ENCODE measurements at places on chromosomes 11 and 22.

- no peak for DNase-seq
Observed at GRCh38 chr11:95100856-95101507, 11.3 kb downstream of the ENDOD1 start.

GRCh38 chr22:35299217-35299672 lies 449 bp upstream of the TOM1 start:
- DNase-seq: no peak

GRCh38 chr22:26592421-26592891 lies 2.5 kb upstream of the TPST2 start:
- no peak for DNase-seq

- no peak for DNase-seq
Observed at GRCh38 chr11:117300283-117300663, 9.1 kb downstream of the BACE1-AS start.

GRCh38 chr11:128714881-128715280 lies 21.0 kb downstream of the FLI1 start:
- DNase-seq: no peak

GRCh38 chr11:614021-614622 lies 1.6 kb downstream of the IRF7 start:
- no peak for DNase-seq

- peak; percentile 72 for DNase-seq
Observed at GRCh38 chr11:77776455-77776854, 44.1 kb downstream of the RSF1 start.

GRCh38 chr11:35845860-35846259 lies 98.0 kb upstream of the LDLRAD3 start:
- no peak for DNase-seq

DNA sequence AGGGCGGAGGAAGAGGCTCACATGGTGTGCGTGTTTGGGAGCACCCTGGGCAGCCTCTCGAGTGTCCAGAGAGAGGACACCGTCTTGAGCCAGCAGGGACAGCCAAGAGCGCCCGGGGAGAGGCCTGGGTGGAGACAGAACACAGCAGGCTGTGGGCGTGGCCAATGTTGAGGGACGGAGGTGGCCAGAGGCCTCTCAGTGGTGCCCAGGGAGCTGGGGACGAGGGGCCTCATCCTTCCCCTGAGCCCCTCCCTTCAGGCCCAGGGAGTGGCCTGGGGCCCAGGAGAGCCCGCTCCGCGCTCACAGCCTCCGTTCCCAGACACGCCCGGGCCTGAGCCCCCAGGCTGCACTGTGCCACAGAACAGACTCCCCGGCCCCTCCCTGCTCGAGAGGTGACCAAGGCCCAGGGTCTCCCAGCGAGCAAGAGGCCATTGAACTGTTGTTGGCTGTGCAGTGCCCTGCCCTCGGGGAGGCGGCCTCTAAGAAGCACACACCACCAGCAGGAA lies 48.4 kb downstream of the CDKN1C start:
- no peak for DNase-seq

DNA sequence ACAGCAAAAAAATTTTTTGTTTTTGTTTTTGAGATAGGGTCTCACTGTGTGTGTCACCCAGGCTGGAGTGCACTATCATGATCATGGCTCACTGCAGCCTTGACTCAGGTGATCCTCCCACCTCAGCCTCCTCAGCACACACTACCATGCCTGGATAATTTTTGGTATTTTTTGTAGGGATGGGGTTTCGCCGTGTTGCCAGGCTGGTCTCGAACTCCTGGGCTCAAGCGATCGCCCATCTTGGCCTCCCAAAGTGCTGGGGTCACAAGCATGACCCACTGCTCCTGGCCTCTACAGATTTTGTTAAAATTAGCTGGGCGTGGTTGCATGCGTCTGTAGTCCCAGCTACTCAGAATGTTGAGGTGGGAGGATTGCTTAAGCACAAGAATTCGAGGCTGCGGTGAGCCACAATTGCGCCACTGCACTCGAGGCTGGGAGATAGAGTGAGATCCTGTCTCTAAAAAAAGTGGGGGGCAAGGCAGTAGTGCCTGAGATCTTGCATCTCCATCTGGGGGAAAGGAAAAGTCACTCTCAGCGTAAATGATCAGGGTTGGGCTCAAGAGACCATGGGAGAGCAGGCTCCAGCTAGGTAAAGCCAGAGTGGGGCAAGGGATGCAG lies 10.6 kb upstream of the DGKZ start:
- no peak for DNase-seq

DNA sequence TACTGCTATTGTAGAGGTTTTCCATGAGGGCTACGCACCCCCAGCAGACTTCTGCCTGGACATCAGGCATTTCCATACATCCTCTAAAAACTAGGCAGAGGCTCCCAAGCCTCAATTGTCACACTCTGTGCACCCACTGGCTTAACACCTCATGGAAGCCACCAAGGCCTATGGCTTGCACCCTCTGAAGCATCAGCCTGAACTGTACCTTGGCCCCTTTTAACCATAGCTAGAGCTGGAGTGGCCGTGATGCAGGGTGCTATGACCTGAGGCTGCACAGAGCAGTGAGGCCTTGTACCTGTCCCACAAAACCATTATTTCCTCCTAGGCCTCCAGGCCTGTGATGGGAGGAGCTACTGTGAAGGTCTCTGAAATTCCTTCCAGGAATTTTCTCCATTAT lies 33.9 kb downstream of the AAMDC start:
- no peak for DNase-seq

GRCh38 chr22:17232406-17232805 lies 13.2 kb upstream of the ADA2 start:
- no peak for DNase-seq

DNA sequence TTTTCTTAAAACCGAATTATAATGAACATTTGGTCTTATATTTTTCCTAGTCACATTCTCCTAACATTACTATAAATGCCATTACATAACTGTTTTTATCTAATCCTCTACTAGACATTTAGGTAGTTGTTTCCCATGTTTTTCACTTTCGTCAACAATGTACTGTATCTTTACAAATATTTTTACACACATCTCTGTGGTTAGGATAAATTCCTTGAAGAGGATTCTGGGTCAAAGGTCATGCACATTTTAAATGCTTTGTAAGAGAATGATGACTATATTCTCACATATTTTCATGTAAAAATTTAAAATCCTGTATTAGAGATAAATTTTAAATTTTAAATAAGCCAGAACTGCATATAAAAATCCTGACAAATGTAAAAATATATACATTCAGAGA lies 61.3 kb upstream of the CLNS1A start:
- DNase-seq: no peak

DNA sequence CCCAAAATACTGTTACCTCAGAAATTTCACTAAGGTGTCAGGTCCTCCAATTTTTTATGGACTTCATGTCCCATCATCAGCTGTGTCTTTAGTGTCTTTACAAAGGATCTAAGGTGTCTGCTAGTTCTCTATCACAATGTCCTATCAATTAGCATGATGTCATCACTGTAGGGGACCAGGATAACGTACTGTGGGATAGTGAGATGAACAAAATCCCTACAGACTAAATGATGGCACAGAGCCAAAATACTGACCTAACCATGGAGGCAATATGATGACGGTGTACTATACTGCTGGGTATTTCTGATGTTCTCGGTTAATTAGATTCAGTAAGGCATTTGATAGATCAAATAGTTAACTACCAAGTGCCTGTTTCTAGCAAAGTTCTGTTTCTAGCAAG lies 82.5 kb downstream of the SBF2 start:
- no peak for DNase-seq

DNA sequence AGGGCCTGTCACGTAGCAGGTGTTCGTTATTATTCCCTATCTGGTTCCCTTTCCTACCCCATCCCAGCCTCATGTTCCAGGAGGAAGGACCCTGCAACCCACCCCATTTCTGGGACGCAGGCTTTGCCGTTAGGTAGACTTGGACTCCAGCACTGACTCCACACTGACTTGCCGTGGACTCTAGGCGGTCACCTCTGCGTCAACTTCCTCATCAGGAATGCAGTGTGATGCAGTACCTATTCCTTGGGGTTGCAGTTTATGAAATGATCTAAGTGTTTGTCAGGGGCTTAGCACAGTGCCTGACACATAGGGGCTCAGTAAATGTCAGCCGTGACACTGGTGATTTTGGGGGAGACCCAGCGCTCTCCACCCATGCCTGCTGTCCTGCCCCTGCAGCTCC lies 16.8 kb downstream of the DGKZ start:
- no peak for DNase-seq

- no peak for DNase-seq
Observed at GRCh38 chr22:21587803-21588611, 20.5 kb downstream of the UBE2L3 start.

DNA sequence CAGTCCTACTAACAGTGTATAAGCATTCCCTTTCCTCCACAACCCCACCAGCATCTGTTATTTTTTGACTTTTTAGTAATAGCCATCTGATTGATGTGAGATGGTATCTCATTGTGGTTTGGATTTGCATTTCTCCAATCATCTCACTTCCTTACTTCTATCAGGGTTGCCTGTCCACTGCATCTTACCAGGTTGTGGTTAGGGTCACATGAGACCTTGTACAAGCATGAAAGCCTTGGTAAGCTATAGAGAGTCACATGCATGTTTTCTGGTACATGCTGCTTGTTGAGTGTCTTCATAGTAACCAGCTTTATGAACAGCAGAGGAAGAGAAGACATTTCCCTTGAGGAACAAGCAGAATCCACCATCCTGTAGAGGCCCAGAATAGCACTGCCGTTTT lies 102.9 kb upstream of the PAX6 start:
- DNase-seq: no peak

DNA sequence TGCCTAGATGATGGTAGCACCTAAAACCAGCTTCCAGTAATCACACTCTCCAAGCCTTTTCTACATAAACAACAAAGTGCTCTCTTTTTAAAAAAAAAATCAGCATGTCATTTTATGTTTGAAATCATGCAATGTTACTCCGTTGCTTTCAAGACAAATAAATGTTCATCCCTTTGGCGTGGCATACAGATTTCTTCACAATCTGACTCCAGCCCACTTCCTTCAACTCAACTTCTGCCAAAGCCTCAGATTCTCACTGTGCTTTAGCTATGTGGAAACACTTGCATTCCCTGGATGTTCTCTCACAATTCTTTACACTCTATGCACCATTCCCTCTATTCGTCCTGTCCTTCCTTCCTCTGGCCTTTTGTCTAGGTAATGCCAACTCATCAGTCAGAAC lies 206.3 kb upstream of the BLID start:
- no peak for DNase-seq

DNA sequence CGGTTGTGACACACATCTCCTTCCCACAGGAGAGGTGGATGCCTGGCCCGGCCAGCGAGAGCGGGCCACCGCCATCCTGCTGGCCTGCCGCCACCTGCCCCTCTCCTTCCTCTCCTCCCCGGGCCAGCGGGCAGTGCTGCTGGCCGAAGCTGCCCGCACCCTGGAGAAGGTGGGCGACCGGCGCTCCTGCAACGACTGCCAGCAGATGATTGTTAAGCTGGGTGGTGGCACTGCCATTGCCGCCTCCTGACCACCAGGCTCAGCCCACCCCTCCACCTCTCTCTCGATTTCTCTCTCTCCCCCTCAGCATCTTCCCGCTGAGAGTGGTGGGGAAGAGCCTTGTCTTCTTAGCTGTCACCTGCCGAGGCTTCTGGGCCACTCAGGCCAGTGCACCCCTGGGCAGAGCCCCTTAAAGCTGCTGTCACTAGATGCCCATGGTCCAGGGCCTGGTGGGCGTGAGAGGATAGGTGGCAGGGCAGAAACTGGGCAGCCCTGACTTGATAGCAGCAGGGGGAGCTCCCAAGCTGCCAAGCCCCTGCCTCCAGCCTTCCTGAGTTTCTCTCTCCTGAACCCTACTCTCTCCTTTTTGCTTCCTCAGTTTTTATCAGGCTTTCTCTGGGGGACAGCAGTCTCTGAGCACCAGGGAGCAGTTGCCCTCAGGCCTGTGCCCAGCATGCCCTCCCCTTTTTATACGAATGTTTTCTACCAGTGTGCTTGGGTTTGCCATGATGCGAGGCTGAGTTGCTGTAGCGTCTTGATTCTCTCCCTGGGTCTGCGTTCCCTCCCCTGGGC lies 9.3 kb downstream of the SHISA8 start:
- no peak for DNase-seq

DNA sequence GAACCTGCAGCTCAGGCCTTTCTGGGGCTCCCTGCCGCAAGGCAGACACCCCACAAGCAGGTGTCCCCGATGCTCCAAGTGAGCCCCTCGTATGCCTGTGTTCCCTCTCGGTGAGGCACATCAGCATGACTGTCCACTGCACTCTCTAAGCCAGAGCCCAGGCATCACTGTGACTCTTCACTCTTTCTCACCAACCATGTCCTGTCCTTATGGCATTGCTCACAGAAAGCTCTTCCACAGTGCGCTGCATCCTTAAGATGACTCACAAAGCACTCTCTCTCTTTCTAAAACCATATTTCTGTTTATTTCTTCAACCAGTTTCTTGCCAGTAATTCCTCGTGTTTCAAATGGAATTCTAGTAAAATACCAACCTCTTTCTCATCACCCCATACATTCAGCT lies 18.1 kb downstream of the GAB4 start:
- no peak for DNase-seq

- DNase-seq: peak; percentile 64
Observed at GRCh38 chr11:130068986-130069658, 572 bp upstream of the APLP2 start.

DNA sequence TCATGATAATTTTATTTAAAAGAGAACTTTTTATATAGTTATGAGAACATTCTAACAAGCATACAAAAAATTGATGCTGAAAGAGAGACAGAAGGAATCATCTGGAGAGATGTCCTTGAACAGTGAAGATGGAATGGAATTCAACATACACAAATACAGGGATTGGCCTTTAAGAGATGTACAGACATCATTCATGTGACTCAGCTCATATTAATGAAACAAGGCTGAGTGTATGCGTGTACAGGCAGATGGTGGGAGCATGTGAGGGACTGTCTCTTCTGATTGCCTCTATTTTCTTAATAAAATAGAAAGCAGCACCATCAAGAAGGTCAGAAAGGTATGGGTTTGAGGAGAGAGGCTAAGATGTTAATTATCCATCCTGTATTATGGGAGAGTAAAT lies 793.3 kb downstream of the CNTN5 start:
- no peak for DNase-seq

DNA sequence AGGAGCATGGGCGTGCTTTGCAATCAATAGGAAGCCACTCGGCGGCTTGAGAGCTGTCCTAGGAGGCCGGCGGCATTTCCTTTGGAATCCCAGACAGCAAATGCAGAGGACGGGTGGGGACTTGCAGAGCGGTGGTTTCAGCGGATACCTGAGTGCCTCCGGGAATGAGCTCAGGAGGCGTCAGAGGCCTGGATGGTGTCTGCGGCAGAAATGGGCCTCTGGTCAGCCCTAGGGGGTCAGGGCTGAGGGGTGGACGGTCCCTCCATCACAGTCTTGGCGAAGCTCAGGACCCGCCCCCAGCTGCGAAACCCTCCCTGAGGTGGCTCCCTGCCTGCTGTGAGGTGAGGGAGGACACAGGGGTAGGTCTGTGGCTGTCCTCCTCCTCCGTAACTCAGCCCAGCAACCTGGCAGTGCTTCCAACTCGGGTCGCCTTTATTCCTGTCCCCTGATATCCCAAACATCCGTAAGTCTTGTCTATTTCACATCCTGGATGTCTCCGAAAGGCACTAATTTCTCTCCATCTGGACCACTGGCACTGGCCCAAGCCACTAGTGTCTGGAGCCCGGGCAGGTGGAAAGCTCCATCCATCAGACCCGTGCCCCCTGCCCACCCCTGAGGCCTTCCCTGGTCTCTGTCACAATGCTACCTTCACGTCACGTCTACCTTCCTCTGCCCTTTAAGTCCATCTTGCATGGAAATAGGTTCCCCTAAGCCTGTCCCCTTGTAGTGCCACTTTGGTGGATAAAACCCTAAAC lies 686.6 kb downstream of the BRD1 start:
- DNase-seq: no peak

GRCh38 chr11:1932105-1932480 lies 12.6 kb downstream of the TNNT3 start:
- DNase-seq: no peak

GRCh38 chr11:17544181-17544622 lies at the start of gene USH1C:
USH1C (minus strand) TSS chr11:17544416; CDS start chr11:17544307, 109 bp downstream.
- DNase-seq: no peak
